ENCODE measurements at places on chromosomes 4 and X.
A peak's percentile ranks its signal among the peaks of the same experiment; 100 is the strongest.

- DNase-seq: no peak
These were observed 36.8 kb upstream of the SPP1 start for GRCh38 chr4:87938746-87939145.

GRCh38 chr4:154626793-154627484, 14.5 kb upstream of the FGG start:
- peak; percentile 39 for DNase-seq

- no peak for DNase-seq
These were observed 14.1 kb downstream of the MBNL3 start for GRCh38 chrX:132474544-132475248.

DNA sequence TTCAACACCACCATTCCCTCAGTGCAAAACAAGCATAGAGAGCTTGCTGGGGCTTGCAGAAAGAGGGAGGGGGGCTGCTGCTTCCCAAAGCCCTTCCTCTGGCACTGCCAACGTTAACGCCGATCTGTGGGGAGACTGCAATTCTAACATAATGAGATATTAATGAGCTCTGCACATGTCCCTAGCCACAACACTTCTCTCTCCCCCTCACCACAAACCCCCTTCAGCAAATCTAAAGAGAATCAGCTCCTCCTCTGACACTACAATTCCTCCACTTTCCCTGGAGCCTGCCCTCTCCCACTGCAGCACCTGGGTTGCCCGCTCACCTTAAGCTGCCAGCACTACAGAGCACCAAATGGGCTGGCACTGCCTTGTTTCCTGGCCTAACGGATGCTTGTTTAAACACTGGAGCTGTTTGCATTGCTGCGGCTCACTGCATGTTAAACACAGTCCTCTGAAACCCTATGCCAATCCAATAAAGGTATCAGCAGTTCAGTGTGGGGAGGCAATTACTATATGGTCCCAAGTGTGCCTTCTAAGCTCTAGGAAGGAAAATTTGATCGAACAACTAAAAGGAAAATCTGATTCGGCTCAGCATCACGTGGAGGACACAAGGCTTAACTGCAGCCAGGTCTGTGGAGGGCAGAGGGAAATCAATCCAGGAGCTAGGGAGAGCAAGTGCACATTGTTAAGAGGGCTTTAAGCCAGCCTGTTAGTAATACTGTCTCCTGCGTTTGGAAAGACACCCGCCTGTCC, 232.4 kb downstream of the MAML3 start:
- no peak for DNase-seq

GRCh38 chr4:169314906-169315305, 44.1 kb upstream of the SH3RF1 start:
- no peak for DNase-seq

DNA sequence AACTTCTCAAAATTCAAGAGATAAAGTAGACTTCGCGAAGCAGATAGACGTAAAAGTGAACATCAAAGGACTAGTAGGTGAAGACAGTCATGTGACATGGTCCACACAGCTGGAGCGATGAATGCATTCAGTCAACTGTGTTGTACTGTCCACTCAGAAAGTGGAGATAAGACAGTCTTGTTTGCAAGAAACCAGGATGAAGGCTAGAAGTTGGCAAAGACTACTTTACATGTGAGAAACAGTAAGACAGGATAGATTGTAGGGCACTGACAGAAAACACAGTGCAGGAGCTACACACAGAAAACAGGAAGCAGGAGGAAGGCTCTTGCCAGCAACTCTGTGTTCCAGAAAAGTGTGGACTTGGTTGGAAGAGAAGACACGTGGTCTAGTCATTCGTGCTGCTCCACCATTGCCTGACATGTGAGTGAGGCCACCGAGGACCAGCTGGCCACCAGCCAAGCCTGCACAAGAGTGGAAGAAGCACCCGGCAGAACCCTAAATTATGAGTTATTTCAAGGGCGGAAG, 78.9 kb downstream of the FAT1 start:
- DNase-seq: no peak

- DNase-seq: no peak
These were observed 33.7 kb downstream of the FRMD7 start for GRCh38 chrX:132094164-132094563.

- no peak for DNase-seq
These were observed 85.8 kb upstream of the RPS6KA3 start for GRCh38 chrX:20352504-20352903.

DNA sequence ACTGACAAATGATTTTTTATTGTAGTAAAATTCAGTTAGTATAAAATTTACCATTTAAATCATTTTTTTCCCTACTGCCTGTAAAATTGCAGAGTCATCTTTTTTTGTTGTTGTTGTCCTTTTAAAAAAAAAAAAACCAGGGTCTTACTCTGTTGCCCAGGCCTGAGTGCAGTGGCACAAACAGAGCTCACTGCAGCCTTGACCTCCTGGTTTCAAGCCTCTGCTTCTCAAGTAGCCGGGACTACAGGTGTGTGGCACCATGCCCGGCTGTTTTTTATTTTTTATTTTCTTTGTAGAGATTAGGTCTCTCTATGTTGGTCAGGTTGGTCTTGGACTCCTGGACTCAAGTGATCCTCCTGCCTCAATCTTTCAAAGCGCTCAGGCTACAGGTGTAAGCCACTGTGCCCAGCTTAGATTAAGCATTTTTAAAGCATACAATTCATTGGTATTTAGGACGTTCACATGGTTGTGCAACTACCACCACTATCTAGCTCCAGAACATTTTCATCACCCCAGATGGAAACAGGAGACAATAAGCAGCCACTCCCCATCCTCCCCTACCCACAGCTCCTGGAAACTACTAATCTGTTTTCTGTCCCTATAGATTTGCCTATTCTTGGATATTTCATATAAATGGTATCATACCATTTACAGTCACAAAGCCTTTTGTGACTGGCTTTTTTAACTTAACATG, 59.7 kb upstream of the PGRMC2 start:
- DNase-seq: no peak

DNA sequence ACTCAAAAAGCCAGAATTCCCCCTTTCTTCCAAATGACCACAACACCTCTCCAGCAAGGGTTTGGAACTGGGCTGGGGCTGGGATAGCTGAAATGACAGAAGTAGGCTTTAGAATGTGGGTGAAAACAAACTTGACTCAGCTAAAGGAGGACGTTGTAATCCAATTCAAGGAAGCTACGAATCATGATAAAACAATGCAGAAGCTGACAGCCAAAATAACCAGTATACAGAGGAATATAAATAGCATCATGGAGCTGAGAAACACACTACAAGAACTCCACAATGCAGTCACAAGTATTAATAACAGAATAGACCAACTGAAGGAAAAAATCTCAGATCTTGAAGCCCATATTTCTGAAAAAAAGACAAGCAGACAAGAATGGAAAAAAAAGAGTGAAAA, 95.8 kb upstream of the TET2 start:
- no peak for DNase-seq

DNA sequence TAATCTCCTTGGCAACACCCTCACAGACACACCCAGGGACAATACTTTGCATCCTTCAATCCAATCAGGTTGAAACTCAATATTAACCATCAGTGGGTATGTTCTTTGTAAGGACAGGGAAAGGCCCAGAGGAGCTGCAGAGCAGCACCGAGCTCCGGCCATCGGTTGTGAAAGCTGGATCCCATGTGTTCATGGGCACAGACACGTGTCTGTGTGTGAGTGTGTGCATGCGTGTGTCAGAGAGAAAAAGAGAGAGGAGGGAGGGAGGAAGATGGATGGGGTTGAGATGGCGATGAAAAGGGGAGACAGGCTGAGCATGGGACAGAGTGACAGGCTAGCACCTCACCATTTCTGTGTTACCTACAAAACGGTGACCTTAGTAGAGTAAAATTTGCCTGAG, 6.8 kb upstream of the BEND2 start:
- DNase-seq: no peak

- DNase-seq: no peak
These were observed 8.2 kb downstream of the MID1 start for GRCh38 chrX:10612215-10612614.

GRCh38 chrX:139930401-139930800, 2.5 kb downstream of the ATP11C start:
- DNase-seq: no peak

DNA sequence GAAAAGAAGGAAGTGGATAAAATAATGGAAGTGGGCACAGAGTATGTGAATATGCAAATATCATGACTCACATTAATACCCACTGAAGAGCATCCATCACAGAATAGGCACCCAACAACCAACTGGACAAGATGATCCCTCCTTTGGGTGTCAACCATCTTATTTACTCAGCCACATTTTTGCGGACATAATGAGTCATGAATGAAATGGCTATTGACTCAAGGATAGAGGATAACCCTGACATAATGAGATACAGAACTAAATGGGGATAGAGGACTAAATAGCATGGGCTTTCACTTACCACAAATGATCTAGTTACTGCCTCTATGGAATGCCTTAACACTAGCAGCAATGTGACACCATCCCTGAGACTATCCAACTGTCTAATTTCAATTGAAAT, 224.7 kb downstream of the ANTXR2 start:
- DNase-seq: no peak

DNA sequence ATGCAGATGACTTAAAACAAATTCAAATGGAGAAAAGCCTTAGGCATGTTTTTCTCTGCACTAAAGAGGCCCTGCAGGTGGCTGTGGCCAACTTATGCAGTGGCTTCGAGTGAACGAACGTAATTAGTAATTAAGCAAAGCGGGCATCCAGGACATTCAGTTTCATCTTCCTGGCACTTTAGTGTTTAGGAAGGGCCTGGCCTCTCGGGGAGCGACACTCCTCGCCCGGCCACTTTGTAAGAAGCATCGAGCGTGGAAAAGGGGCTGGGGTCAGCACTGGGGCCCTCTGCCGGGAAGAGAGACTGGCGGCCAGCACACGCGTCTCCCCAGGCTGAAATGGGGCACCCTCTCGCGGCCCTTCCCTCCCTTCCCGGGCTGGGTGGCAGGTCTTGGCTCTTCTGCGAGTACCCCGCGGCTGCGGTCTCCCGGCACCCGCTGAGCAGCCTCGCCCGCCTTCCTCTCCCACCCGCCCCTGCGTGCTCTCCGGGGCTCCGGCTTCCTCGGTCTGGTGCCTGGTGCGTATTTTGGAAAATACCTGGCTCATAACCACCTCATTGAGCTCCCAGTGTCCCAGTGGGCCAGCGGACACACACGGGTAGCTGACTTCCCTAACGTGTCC, 677 bp upstream of the CYP4V2 start:
- DNase-seq: no peak

GRCh38 chrX:74280759-74281158, 23.2 kb upstream of the ZCCHC13 start:
- DNase-seq: no peak

DNA sequence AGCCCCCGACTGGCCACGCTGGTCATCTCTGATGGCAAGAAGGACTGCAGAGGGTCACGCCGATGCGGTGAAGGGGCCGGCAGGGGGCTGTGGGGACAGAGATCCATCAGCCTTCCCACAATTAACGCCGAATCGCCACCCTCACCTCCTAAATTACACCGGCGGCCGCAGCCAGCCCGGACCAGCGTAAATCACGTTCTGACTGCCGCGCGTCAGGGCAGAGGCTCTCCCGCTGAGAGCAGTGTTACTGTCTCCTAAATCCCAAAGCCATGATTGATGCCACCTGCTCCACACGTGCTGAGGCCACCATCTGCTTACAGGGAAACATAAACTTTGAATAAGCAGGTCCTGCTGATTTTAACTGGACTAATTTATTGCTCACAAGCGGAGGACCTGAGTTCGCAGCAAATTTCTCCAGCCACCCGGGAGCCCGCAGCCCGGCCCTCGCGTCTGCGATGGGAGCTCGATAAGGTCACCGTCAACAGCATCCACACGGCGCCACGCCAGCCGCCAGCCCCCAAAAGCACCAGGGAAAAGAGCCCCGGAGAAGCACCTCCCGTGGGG, 127.3 kb upstream of the NKX1-1 start:
- no peak for DNase-seq

DNA sequence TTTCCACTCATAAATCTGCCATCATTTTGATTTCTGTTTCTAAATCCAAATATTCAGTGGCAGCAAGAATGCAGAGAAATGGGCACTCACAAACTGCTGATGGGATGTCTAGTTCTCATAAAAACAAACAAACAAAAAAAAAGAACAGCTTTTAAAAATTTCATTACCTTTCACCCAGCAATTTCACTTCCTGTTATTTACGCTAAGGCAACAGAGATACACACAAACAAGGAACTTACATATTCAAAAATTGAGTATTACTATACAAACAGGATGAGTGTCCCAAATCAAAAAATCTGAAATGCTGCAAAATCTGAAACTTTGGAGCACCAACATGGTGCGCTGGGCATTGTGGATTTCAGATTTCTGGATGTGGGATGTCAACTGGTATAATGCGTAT, 36.4 kb downstream of the FAT1 start:
- DNase-seq: no peak

- DNase-seq: no peak
These were observed 55.0 kb upstream of the SCML1 start for GRCh38 chrX:17682259-17682658.

DNA sequence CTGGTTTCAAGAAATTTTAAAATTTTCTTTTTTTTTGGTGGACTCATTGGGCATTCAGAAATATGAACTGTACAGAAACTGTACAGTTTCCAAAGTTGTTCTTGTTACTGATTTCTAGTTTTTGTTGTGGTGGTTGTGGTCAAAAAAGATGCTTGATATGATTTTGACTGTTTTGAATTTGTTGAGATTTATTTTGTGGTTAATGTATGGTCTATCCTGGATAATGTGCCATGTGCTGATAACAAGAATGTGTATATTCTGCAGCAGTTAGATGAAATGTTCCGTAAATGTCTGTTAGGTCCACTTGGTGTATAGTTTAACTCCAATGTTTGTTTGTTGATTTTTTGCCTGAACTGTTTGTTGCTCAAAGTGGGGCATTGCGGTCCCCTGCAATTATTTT, 127.6 kb upstream of the NUDT6 start:
- no peak for DNase-seq

DNA sequence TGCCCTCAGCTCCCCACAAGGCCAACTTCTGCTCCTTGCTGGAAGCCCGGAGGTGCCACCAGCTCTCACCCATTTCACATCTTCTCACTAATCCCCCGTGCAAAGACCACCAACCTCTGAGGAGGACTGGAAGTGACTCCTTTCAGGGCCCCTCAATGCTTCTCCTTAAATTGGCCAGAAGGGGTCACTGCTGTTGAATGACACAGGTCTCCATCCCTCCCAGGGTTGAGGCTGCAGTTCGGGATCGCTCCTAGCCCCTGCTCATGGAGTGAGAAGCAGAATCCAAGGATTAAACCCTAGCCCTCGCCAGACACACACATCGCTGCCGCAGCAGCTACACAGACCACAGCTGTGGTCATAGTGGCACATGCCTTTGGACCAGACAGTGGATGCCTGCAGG, 279.5 kb upstream of the TAPT1 start:
- DNase-seq: peak; percentile 48

DNA sequence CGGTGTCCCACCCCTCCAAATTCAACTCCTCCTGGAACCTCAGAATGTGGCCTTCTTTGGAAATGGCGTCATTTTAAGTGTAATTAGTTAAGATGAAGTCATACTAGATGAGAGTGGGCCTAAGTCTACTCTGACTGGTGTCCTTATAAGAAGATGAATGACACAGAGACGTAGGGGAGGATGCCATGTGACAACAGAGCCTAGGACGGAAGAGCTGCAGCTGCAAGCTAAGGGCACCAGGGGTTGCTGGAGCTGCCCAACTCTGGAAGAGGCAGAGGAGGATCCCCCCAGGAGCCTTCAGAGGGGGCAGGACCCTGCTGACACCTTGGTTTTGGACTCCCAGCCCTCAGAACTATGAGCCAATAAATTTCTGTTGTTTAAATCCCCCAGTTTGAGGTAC, 115.1 kb downstream of the STK32B start:
- no peak for DNase-seq

GRCh38 chr4:110046588-110047049, 133.9 kb downstream of the EGF start:
- DNase-seq: no peak

All from NT2/D1 (cell line).